Memory B cell (primary cell): ENCODE measurements at places on chromosomes 11 and 22.

DNA sequence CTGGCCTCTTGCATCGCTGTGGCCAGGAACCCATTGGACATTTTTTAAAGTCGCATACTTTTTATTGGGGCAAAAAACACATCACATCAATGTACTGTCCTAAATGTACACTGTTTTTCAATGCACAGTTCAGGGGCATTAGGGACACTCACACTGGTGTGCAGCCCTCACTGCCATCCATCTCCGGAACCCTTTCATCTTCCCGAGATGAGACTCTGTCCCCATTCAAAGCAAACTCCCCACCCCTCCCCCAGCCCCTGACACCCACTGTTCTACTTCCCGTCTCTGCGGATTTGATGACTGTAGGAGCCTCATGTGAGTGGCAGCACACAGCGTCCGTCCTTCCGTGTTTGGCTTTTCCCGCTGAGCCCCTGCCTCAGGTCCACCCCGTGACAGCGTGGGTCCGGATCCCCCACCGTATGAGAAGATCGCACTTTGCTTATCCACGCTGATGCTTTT is 41.8 kb upstream of the TH start:
- peak; percentile 6 for DNase-seq

- DNase-seq = no peak
These were observed at the start of gene NAALAD2 for GRCh38 chr11:90134478-90135003. Gene NAALAD2, plus strand, starts transcription at chr11:90134663. Its CDS starts 96 bp downstream, at chr11:90134759.

DNA sequence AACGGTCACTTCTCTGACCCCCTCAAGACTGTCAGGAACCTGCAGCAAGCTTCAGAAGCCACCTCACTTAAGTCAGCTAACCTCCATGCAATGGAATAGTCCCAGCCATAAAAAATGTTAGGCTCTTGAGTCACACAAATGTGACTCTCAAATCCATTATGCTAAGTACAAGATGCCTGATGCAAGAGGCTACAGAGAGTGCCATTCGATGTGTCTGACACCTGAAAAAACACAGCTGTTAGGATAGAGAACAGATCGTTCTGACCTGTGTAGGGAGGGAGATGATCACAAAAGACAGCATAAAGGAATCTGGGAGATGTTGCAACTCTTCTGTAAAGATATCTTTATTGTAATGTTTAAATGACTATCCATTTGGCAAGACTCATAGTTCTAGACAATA is 712.4 kb downstream of the TBC1D22A start:
- no peak for DNase-seq

GRCh38 chr11:110894224-110894623 is 182.0 kb upstream of the ARHGAP20 start:
- DNase-seq = no peak

DNA sequence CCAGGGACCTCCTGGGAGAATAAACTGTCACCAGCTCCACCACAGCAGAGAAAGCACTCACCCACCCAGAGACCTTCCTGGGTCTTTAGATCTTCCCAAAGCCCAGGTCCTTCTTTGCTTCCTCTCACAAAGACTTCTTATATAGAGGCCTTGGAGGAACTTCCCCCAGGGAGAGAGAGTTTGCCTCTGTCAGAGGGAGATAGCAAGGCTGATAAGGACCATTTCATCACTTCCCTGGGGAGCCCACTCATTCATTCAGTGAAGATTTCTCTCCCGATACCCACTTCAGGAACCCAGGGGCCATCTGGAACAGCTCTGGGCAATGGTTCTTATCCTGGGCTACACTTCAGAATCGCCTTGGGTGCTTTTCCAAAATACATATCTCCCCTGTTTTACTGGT is at the start of gene PRG2:
Gene PRG2 (minus strand): TSS at position 116 of the 400 bp plus-strand sequence. CDS start 706 bp downstream, outside the sequence.
- no peak for DNase-seq

DNA sequence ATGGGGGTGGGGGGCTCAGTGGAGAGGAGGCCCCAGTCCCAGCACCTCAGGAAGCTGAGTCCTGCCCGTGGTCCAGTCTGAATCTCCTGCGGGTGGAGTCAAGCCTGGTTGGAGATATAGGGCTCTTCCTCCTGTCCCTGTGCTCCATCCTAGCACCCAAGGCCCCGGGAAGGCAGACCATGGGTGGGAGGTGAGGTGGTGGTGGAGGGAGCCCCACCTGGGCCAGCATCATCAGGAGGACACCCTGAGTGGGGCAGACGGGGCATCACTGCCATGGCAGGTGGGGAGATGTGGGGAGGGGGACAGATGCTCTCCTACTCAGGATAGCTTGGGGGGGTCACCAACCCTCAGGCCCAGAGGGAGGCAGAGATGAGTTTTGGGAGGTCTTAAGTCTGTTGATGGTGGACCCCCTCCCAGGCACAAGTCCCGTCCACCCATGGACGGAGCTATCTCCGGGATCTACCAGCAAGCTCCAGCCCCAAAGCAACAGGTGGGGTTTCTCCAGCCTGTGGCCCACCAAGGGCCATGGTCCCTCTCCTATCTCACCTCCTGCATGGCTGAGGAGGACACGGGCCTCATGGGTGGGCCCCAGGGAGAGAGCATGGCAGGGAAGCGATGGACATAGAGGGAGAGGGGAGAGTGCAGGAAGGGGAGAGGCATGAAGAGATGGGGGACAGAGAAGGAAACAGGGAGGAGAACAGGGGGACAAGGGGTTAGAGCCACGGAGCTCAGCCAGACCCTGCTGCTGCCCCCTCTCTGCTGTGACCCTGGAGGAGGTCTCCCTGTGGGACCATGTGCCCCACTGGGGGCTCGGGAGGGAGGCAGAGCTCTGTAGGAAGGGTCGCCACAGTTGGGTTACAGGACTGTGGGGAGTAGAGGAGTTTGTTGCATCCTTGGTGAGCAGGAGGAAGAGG is 1.3 kb downstream of the MRGPRE start:
- no peak for DNase-seq

DNA sequence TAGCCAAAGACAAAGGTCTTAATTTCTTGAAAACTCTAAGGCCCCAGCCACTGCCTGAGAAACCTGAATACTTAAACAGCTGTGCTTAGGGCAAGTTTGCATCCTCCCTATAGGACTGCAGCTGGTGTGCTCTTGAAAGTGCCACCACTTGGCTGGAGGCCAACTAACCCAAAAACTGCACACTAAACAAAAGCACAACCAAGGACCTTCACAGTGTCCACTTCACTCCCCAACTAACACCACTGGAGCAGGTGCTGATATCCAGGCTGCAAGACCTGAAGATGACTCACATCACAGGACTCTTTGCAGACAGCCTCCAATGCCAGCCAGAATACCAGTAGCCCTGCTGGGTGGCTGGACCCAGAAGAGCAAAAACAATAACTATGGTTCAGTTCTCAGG is 357.7 kb upstream of the ARHGAP42 start:
- no peak for DNase-seq

DNA sequence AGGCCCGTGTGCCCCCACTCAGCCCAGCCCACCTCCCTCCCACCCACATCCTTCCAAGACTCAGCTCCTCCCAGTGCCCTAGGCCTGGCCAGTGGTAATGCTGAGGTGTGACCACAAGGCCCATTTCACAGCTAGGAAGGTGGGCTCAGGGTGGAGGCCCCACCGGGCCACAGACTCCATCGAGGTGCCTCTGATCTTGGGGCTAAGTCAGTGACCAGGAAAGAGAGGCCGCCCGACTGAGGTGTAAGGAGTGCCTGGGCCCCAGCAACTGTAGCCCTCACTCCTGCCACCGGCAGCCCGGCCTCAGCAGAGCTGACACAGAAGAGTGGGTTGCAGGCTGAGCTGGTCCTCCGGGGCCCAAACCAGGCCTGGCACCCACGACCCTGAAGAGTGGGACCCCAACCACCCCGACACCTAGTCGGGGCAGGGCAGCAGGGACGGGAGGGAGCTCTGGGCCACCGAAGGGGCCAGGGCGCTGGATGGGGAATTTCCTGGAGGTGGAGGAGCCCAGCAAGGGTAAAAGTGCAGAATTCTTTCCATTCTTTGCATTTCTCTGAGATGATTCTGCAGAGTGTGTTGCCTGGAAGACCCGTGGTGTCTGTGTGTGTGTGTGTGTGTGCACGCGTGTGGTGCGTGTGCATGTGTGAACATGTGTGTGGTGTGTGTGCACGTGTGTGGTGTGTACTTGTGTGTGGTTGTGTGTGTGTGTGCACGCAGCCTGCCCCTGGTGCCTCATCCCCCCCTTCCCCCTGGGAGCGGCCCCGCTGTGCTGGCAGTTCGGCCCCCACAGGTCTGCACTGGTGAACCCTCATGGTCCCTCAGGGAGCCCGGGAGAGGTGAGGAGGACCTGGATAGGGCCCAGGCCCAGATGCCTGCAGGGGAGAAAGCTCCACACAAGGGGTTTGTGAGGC is 8.3 kb upstream of the PIM3 start:
- DNase-seq = no peak

GRCh38 chr11:58506935-58507334 is 970 bp downstream of the OR5B21 start:
- no peak for DNase-seq

GRCh38 chr22:19526076-19526701 is 2.0 kb upstream of the CLDN5 start:
- no peak for DNase-seq

DNA sequence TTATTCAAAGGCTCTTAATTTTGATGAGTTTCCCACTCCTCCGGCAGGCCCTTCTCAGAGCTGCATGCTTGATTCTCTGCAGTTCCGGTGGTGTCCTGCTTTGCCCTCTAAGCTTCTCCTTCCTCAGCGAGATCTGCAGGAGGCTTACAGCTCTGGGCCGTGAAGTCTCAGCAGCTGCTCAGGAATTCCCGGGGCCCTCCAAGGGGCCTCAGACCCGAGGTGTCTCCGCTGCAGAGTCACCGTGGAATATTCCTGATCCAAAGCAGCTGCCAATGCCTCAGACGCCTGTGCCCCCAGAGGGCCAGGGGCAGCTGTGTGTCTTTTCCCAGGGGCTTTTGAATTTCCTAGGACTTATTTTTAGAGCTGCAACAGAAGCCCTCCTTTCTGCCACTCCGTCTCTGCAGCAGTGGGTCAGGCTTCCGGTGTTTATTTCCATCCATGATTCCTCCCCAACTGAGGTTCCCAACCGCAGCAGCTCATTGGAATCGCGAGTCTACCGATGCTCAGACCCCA is 37.2 kb downstream of the RPS6KA4 start:
- DNase-seq = no peak

DNA sequence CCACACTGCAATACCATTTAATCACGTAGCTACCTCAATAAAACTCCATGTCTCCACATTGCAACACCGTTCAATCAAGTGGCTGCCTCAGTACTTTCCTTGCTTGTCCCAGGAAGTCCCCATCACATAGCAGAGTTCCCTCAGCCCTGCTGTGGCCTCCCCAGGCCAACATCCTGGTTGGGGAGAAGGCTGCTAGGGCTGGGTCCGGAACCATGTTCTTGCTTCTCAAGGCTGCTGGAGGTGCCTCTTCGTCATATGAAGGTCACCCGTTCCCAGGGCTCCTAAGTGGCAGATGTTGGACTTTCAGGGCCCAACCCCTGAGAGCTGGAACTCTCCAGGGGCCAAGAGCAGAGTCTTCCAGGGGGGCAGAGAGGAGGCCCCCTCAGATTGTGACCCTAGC is 3.3 kb downstream of the ART5 start:
- no peak for DNase-seq

GRCh38 chr11:110038201-110038600 is 55.0 kb upstream of the ZC3H12C start:
- no peak for DNase-seq

GRCh38 chr11:8056810-8057463 is 24.1 kb upstream of the TUB start:
- peak; percentile 2 for DNase-seq

GRCh38 chr11:90846628-90847027 is 623.8 kb upstream of the CHORDC1 start:
- DNase-seq = no peak

- peak; percentile 20 for DNase-seq
These were observed 56.0 kb downstream of the GLYATL2 start for GRCh38 chr11:58788355-58789023.

- no peak for DNase-seq
These were observed 31.6 kb upstream of the ME3 start for GRCh38 chr11:86703987-86704386.

DNA sequence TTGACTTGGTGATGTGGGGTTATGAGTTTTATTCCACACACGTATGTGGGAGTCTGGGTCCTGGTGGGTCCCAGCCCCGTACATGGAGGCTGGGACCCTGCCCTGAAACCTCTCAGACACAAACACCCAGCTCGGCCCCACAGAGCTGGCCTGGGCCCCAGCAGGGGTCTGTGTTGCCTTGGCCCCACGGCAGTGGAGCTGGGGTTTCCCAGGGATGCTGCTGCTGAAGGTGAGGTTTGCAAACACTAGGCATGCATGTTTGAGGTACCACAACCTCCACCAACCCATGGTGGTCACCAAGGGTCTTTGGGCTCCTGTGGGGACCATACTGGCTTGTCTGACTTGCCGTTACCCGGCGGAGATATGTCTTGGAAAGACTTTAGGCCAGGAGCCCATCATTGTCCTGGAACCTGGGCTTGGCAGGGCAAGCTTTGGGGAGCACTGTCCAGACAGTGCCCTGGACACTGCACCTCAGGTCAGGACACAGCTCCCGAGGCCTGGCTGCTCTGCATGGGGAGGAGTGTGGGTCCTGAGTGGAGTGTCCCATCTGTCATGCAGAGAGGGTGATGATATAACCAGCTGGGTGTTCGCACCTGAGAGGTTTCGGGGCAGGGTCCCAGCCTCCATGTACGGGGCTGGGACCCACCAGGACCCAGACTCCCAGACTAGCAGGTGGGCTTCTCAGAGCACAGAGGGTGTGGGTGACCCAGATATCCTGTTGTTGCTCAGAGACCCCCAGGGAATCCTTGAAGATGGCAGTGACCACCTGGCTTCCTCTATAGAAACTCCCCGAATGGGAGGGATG is 63.3 kb downstream of the KCNQ1 start:
- DNase-seq = no peak

DNA sequence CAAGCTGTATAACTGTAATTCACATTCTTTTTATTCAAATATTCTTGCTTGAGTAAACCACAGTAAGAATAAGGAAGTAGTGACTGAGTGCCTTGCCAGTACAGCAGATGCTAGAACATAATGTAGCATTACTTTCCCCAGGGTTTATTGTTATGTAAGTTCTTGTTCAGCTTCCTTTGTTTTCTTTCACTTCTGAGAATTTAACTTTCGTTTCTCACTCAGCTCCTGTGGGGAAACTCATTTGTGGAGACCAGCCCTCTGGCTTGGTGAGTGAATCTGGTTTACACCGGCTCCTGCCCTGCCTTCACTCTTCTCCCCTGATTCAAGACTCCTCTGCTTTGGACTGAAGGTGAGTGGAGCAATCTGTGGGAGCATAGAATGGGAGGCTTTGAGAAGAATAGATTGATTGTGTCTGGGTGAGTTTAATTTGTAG is at the start of gene TRIM22:
Gene TRIM22 (plus strand): TSS at position 240 of the 433 bp plus-strand sequence. CDS start 6,443 bp downstream, outside the sequence.
- peak; percentile 30 for DNase-seq
